ENCODE measurements at places on chromosomes 6 and 20.

DNA sequence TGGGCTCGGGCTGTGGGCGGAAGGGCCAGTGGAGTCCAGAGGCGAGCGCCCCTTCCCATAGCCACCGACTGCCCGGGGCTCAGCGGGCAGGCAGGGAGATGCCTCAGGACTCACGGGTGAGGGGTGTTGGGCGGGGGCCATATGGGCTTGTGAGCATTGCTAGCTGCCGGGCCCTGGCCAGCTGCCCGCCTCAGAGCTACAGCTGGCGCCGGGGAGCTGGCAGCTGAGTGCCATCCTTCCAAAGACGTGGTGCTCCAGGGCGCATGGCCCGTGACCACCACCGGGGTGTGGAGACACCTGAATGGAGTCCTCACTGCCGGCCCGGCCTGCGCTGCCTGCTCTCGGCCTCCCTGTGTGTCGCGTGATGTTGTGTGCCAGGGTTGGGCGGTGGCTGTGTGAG lies 10.6 kb upstream of the RBBP8NL start:
- no peak for DNase-seq

DNA sequence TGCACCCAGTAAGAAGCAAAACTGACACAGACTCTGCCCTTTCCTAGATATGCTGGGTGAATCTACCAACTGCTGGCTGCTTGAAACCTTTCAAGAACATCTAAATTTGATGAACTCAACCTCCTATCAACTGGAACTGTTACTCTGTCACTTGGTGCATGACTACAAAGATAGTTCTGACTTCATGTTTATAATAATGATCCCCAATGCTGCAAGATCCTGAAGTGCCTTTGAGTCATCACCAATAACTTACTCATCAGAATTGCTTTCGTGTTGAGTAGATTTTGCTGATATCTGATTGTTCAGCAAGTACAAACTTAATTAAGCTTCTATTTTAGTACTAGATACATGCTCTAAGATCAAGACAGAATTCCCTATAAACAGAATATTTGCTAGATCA lies 100.2 kb upstream of the ARMC2 start:
- no peak for DNase-seq

- no peak for DNase-seq
These were observed 74.7 kb downstream of the BTBD3 start for GRCh38 chr20:11992426-11992825.

DNA sequence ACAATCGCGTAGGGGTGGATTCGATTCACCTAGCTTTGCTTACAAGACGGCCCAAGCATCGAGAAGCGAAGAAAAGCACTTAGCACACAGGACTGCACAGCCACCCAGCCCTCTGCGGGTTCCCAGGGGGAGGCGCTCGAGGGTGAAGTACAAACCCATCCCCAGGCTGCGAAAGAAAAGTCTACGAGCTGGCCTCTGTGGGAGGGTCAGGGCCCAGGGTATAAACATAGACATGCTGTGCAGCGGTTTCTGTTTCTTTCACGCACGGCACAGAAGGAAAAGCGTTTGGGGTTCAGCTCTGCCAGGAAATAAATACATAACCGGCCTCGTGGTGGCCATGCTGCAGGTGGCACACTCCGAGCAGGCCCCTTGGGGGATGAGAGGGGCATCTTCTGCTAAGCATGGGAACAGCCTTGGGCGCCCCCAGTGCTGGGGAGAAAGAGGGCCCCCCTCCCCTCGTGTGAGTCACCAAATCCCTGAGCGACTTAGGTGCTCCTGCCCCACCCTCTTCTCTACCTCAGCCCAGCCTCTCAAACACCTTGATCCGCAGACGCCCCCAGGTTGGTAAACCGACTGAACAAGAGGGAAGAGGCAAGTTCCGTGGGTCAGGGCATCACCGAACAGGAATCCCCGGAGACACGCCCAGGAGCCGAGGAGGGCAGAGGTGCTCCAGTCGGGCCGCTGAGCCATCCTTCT lies 91.6 kb upstream of the RIPOR2 start:
- DNase-seq, result no peak

DNA sequence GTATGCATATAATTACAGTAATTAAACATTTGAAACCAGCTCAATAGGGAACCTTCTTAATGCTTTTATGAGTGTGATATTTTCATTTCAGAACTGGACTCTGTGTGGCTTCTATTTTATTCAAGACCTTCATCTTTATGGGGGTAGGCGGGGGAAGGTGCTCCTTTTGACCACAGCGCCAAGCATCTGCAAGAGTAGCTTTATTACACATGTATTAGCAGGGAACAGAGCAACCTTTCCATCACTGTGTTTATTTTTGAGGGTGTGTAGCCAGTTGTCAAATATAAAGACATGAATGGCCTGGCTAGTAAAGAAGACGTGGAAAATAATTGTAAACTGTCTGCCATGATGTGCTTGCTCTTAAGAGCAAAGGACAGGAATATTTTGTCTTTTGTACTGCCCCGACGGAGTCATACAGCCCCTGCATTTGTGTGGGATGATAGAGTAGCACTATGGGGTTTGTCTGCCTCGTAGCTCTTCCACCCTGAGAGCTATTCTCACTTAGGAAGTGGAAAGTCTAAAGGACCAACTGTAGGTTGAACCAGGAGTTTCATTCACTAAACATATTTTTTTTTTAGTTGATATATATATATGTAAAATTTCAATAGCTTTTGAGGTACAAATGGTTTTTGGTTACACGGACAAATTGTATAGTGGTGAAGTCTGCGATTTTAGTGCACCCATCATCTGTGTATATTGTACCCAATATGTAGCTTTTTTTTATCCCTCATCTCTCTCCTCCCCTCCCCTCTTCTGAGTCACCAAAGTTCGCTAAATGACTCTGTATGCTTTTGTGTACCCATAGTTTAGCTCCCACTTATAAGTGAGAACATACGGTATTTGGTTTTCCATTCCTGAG lies 91.2 kb downstream of the CARMIL1 start:
- no peak for DNase-seq

GRCh38 chr20:45779011-45779915 lies 12.4 kb downstream of the WFDC3 start:
- peak; percentile 96 for DNase-seq

GRCh38 chr6:170378502-170378901 lies 71.9 kb downstream of the FAM120B start:
- DNase-seq, result no peak

- no peak for DNase-seq
These were observed 160.8 kb downstream of the SCML4 start for GRCh38 chr6:107663308-107663707.

DNA sequence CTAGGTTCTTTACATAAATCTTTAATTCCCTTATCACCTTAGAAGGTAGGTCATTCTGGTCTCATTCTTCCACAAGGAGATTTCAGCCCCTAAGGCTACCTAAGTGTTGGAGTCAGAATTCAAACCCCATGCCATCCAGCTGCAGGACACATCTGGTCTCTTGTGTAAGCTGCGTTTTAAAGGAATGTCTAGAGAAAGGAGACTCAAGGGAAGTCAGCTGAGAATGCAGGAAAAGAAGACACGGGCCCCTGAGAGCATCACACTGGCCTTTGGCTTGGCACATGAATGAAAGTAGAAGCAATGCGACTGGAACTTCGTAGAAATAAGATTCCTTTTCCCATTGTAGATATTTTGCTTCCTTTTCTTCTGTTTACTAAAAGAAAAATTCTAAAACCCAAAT lies 76.7 kb upstream of the SYNJ2 start:
- no peak for DNase-seq

- no peak for DNase-seq
These were observed 2.4 kb downstream of the LAMA2 start for GRCh38 chr6:128885381-128885780.

DNA sequence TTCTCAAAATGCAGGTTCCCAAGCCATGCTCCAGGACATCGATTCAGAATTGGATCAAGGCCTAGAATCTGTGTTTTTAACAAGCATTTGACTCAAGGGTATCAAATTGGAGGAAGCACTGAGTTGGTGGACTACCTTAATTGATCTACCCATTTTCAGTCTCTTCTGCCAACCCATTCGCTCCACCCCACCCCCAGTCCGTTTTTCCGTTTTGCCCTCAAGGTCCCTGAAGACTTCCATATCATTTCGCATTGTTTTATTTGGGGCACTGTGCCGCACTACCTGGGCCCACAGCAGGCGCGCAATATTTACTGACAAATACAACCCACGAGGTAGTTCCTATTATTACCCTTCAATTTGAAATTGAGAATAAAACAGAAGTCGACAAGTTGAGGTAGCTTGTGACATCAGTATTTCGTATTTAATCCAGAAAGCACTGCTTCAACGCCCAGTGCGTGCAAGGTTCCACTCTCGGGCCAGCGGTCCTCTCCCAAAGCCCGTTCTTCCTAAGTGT lies 557 bp upstream of the DHX35 start:
- no peak for DNase-seq

DNA sequence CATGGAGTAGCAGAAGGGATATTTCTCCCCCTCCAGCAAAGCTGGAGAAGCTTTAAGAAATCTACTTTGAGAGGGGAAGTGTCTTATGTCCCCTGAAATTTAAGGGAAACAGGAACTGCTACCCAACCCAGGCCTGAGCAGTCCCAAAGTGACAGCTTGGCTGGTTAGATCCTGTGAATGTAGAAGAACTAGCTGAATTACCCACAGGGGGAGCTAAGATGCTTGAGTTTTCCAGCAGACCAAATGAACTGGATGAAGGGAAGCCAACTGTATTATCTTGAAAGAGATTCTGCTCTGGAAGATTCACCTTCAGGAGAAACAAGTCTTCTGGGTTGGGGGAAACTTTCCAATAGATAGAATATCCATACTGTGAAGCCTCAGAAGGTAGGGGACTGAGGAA lies 303.3 kb upstream of the MMS22L start:
- peak; percentile 61 for DNase-seq

DNA sequence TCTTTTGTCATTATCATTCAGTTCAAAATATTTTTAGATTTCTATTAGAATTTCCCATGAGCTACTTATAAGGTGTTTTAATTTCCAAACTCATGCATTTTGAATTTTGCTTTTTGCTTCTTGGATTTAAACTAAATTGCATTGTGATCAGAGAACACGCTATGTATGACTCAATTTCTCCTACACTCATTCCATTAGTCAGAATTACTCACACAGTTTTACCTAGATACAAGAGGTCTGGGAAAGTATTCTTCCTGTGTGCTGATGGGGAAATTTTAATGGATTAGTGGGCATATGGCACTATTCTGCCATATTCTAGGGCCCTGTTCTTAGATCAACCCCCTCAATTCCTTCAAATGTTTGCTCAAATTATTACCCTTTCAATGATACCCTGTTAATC lies 49.9 kb upstream of the BMP5 start:
- peak; percentile 54 for DNase-seq

GRCh38 chr6:43807228-43808061 lies 37.4 kb downstream of the VEGFA start:
- DNase-seq, result no peak

DNA sequence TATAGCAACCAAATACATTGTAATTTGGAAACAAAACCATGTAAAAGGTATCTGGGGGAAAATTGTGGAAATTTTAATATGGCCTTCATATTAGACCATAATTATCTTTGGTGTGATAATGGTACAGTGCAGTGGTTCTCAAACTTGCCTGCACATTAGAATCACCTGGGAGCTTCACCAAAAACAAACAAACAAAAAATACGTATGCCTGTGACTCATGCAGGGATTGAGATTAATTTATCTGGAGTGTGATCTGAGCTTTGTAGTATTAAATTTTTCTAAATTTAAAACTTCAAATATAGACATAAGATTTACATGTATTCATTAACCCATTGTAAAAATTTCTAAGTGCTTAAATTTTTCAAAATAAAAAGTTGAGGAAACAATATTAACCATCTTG lies 31.5 kb downstream of the ARHGAP18 start:
- DNase-seq, result no peak

All from AG08395 (cell line).